ENCODE measurements at places on chromosomes 2 and 18.

DNA sequence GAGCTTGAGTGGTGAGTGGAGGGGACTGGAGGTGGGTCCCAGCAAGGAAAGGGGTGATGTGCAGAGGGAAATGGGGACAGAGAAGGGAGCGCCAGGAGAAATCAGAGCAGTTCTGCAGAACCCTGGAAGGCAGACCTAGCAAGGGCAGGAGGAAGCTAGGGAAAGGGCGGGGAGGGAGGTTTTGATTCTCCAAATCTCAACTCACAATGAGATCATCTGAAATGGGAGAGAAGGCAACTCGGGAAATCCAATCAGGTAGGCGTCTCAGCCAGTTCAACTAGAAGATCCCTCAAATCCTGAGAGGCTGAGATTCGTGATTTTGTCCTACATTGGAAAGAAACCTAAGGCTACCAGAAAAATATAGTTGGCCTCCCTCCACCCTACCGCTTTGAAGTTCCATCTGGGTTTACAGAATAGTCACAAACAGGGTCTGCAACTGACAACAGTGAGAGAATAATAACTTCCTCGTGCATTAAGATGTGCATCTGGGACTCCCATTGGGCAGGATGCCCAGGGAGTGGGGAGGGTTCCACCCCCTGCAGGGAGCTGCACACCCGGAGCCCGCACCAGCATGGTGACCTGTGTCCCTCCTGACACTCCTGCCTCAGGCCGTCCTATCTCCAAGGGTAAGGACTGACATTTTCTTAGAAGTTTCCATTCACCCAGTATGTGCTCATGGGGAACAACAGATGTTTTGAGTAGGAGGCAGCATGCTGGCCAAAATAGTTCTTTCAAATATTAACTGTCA, 113.3 kb upstream of the ODC1 start:
- no peak for DNase-seq

DNA sequence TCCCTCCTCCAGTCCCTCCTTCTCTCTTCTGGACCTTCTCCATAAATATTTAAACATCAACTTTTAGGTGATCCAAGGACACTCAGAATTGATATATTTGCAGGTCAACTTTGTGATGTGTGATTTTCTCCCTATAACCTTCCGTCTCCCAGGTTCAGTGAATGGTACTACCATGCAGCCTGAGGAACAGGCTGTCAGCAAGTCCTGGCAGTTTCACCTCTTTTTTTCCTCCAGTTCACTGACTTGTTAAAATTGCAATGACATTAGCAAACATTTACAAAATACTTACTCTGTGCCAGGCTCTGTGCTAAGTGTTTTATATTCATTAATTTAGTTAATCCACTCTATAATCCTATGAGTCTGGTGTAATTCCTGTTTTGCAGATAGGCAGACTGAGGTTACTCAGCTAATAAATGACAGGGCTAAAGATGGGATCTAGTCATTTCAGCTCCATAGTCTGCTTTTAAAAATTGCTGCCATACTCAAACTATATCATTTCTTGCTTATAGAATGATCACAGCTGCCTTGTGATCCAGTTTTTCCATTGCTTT, 7.9 kb downstream of the SLC3A1 start:
- no peak for DNase-seq

GRCh38 chr18:75854174-75854573, 426.7 kb upstream of the SMIM21 start:
- DNase-seq, result no peak

- DNase-seq, result no peak
Observed at GRCh38 chr2:223954401-223954800, 2.9 kb upstream of the MRPL44 start.

DNA sequence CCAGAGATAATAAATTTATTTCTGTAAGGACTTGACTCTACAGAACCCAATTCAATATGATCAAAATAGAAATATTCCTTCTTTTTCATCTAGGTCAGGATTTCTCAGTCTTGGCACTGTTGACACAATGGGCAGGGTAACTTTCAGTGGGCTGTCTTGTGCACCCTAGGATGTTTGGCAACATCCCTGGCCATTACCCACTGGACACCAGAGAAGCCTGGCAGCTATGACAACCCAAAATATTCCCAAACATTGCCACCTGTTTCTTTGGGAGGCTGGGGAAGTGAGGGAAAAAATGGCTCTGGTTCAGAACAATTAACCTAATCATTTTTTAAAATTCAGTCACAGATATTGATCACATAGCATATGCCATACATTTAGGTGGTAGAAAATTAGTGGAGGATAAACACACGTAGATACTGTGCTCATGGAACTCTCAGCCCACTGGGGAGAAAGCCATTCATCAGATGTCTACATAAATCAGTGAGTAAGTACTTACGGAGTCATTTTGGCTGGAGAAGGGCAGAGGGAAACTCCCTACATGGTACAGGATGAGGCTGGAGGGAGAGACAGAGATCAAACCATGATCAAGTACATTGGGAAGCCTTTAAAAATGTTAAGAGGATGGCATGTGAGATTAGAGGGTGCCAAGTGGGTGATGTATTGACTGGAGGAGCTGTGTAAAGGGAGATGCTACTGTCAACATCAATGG, 718 bp upstream of the TNP1 start:
- DNase-seq, result no peak

DNA sequence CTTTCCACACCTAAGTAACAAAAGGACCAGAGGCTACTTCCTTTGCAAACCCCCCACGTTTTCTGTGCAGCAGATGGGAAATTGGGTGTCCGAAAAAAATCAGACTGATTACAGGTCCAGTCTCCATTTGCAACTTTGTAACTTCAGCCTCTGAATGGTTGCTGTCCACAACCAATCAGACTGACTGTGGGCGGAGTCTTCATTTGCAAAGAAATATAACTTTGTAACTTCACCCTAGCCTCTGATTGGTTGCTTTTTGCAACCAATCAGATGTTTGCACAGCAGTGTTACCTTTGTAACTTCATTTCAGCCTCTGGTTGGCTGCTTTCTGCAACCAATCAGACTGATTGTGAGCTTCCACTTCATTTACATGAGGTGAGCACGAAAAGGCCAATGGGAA, 27.8 kb upstream of the CACNB4 start:
- DNase-seq, result no peak

DNA sequence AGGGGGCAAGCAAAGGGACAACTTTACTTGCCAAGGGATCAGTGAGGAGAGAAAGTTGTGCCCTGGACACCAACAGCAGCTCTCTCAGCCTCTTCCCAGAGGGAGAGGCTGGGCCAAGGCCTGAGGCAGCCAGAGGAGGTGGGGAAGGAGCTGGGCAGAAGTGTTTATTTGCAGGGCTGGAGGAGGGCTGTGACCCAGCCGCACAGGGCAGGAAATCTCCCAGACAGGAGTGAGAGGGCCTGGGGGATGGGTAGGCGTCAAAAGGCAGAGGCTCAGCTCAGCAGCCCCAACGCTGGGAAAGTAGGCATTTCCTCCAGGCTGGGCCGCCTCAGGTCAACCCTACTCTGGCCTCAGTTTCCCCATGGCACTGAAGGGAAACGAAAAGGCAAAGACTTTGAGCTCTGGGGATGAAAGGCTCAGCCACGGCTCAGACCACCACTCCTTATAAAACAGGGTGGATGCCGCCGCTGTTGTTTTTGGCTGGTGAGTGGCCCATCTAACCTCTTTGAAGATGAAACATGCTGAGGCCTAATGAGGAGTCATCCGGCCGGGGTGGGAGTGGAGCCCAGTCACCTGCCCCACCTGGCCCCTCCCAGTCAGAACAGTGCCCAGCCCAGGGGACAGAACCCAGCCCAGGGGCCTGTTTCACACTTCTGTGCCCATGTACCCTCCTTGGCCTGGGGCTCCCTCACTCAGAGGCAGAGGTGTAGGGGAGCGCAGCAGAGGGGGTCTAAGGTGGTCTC, 21.9 kb upstream of the SEMA4C start:
- no peak for DNase-seq

DNA sequence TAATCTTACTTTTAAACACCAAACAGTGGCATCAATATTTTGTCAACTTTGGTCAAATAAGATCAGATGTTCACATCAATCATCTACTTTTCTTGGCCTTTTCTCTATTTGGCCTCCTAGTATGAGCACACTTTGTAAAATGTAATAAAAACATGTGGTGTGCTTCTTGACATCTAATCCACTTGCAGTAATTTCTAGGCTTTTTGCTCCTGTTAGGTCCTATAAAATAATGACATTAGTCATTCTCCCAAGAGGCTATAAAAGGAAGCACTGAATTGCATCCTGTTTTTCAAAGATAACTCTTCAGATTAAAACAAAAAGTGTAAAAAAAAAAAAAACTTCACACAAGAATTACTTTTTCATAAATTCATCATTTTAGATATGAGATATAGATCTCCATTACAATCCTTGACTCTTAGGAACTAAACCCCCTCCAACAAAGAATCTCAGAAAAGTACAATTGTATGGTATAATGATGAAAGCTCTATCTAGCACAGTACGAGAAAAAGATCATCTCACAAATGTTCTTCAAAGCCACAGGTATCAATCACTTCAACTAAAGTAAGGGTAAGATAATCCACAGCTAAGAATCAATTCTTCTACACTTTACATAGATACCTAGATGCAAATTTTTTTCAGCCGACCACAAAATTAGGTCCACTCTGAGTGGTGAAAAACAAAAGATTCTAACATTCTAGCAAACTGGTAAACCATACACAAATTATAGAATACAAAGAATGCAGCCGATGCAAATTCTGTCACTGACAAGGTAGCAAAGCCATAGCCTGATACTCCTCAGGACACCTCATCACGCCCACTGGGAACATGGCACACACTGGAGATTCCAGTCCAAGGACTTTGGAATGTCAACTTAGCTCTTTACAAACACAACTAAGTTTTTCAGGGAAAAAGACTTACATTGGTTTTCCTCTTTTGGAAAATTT, 2.7 kb downstream of the BCL2 start:
- DNase-seq, result no peak

DNA sequence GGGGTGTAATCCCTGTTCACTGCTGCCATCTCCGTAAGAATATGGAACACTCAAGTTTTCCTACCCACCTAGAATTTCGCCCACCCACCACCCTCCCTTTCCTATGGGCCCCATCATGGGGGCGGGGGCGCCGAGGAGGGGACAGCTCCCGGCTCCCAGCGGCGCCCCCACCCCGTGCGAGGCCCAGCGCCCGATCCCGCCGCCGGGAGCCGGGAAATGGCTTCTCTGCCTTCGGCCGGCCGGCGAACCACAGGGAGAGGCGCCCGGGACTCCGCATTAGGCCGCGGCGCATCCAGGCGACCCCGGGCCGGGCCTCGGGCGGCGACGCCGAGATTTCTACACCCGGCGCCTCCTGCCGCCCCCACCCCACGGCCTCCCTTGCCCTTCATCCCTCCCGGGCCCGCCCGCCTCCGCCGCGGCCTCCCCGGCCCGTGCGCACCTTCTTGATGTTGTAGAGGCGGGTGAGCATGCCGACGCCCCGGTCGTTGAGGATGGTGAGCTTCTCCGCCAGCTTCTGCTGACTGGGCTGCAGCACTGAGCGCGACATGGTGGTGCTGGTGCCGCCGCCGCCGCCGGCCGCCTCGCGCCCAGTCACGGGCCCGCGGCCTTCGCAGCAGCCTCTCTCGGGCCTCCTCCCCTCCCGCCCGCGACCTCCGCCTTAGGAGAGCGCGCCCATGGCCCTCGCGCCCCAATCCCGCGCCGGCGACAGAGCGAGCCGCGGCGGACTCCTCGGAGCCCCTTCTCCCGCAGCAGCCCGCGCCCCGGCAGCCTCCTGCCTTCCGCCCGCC, 510 bp downstream of the NCKAP1 start:
- DNase-seq, result peak; percentile 67

GRCh38 chr2:75459565-75460310, 101.0 kb downstream of the EVA1A start:
- no peak for DNase-seq

DNA sequence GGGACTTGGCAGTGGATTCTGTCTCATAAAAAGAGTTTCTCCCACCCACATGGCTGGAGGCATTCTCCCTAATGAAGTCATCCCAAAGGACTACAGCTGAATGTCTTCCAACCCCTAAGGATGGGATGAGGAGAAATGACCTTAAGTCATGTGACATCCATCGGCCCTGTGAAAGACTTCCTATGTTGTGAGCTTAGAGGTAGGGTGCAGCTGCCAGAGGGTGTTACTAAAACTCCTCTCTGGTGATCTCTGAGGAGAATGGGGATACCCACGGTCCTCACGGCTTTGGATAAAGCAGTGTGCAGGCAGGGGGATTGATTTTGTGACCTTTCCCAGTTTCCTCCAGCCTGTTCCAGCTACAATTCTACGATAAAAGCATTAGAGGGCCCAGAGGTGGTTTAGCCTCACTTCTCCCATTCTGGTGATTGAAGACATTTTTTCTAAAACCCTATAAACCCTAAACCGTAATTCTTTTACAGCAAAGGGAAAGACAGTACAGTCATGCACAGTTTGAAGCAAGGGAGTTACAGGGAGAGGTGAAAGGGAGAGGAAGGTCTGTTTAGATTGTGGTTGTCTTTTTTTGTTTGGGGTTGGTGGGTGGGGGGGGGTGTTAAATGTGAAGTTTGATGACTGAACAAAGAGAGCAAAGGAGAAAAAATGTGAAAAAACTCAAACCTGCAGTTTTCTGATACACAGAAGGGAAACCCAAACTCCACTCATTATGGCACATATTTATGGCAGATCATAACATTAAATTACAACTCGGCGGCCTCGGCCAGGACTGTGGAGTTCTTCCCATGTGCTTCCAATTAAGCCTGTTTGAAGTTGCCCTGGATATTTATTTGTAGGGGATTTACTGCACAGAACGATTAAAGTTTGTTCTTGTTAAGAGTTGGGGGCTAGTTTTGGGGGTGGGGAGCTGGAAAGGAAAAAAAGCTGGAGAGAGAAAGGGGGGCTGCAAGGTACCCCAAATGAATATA, 26.6 kb upstream of the SLC14A2 start:
- DNase-seq, result no peak

- no peak for DNase-seq
Observed at GRCh38 chr2:55033076-55033742, 17.0 kb downstream of the RTN4 start.

GRCh38 chr2:55530539-55531081, 11.1 kb downstream of the CFAP36 start:
- no peak for DNase-seq

GRCh38 chr18:1018181-1018681, 113.6 kb downstream of the ADCYAP1 start:
- DNase-seq, result peak; percentile 63

- DNase-seq, result no peak
Observed at GRCh38 chr2:214560176-214560575, 149.3 kb downstream of the VWC2L start.

GRCh38 chr2:109645412-109646184, 31.4 kb downstream of the SOWAHC start:
- no peak for DNase-seq

GRCh38 chr2:133241224-133241571, 327.1 kb downstream of the NCKAP5 start:
- no peak for DNase-seq

GRCh38 chr2:65662654-65663432, 230.4 kb upstream of the SPRED2 start:
- DNase-seq, result peak; percentile 56

- no peak for DNase-seq
Observed at GRCh38 chr2:1676913-1677820, 67.1 kb downstream of the PXDN start.

DNA sequence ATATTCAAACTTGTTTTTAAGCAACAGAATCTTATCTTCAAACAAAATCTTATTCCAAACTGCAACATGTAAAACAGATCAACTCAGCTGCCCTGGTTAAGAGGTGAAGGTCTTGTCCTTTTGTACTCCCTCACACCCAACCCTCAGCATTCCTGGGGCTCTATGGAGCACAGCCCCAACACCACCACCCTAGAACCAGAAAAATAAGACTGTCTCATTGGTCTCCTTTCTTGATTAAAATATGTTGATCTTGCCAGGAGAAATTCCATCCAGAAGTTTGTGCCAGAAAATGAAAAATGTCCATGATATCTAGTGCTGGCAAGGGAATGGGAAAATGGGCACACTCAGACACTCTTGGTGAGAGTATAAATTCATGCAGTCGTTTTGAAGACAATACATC, 62.1 kb upstream of the TMEM17 start:
- DNase-seq, result no peak

Data from SK-N-DZ (cell line).